ENCODE measurements at places on chromosomes 5 and 9.

- peak; percentile 82 for DNase-seq
Observed at GRCh38 chr9:70100362-70100761, 56.7 kb downstream of the MAMDC2 start.

DNA sequence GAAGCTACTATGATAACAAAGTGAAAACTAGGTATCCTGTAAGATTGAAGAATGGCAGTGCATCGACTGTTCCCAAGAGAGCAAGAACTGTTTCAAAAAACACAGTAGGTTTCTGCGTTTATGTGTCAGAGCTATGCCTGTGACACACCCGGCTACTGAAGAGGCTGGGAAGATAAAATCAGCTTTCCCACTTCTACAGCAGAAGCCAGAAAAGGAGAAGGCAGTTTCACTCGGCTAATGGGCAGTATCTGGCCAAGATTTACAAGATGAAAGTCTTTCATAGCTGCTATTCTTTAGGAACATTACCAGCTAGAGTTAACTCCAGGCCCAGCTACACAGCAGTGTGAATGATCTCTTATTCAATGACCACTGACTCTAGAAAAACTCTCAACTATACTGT lies 195.2 kb downstream of the CTNND2 start:
- DNase-seq: no peak

DNA sequence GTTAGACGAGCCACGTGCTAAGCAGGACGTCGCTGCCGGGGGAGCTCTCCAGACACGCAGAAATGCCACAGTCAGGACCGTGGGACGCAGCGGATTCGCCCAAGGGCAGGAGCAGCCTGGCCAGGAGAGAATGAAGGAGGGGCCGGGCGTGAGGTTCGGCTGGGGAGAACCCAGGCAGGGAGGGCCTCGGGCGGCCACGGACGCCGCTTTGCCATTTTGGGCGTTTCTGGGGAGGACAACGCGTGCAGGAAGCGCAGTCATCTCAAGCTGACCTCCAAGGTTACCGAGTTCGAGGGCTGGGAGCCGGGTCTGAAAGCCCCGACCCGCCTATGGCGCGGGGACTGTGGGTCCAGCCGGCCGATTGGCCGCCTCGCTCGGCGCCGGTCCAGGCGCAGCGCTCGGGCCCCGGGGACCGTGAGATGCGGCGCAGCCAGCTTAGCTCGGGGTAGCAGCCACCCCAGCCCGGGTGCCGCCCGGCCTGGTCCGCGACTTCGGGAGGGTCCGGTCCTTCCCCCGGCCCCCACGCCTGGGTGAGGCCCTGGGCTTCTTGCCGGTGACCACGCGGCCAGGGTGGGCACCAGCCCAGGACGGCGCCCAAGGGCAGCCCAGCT lies 760 bp upstream of the MAN1B1 start:
- DNase-seq: no peak

DNA sequence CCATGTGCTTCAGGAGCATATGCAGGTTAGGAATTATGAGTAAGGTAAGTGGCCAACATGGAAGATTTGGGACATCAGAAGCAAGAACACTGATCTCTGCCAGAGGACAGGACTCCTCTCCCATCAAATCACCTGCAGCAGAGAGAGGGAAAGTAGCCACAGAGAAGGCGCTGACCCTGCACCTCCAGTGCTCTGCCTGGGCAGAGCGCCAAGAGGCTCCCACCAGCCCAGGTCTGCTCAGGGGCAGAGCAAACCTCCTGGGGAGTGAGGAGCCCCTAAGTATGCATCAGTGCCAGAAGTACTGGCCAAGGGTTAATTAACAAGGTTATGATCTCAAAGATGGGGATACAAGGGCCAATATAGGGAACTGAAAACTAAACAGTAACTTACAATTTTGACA lies 545.3 kb upstream of the TRPC7 start:
- no peak for DNase-seq

DNA sequence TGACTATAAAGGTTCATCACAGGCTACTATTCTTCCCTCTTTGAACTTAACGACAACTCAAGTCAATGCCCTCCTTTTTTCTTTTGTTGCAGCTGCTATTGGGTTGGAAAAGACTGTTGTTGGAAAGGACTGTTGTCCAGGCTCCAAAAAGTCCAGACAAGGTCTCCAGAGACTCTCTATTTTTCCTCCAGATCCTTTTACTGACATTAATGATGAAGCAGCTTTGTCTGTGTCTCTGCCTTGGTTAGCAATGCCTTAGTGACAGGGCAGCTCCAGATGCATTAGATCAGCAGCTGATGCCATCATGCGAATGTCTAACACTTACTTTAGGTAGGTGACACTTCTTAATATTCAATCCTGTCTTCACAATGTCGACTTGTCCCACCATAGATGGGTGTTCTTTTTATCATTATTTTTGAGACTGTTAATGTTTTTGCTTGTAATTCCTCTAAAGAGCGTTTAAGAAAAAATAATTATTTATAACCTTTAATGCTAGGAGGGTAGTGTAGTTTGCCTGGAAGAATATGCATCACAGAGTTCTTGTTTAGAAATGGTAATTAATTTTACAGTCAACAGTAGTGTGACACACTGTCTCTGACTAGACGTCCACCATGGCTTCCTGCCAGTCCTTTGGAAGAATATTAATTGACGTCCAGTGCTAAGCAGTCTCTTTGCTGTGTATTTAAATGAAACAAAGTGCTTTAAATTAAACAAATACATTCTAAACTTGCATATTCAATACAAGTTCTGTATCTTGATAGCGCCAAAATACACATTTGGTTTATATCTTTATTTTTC lies 492.2 kb downstream of the NR2F1-AS1 start:
- no peak for DNase-seq

GRCh38 chr9:89342948-89343347 lies 24.6 kb downstream of the SECISBP2 start:
- DNase-seq: no peak

GRCh38 chr5:177233206-177233605 lies 70.3 kb downstream of the RAB24 start:
- no peak for DNase-seq

GRCh38 chr5:87020099-87020934 lies 247.4 kb upstream of the RASA1 start:
- no peak for DNase-seq

- peak; percentile 66 for DNase-seq
Observed at GRCh38 chr9:115157245-115157674, 39.3 kb upstream of the TNC start.

GRCh38 chr9:113668061-113668460 lies 204.5 kb downstream of the RGS3 start:
- no peak for DNase-seq

- no peak for DNase-seq
Observed at GRCh38 chr5:178129296-178129695, 1.5 kb upstream of the RMND5B start.
